ENCODE measurements at places on chromosomes 2 and 18.
A peak's percentile ranks its signal among the peaks of the same experiment; 100 is the strongest.

DNA sequence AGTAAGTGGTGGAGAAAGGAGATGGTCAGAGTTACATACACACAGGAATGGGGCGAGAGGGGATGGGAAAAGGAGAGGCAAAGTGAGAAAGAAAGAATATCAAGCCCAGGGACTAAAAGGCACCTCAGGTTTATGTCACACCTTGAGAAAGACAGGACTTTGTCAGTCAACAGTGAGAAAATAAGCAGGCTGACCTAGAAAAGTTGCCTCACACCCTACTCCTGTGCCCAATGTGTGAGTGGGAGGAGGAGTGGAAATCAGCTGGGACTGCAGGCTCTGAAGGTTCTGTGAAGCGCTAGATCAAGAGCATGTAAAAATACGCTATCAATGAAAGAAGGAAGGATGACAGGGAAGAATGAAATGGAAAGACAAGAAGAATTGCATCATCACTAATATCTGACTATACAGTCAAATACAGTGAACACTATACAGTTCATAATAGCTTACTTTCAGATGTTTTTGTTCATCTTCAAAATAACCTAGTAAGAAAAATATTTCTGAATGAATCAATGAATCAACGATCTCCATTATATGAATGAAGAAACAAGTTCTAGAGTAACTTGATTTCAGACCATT, 10.7 kb downstream of the VPS54 start:
- no peak for DNase-seq
- H3K4me1 ChIP-seq: no peaks in the 10 kb centered on the region
- no peak overlapping the region for H3K4me3 ChIP-seq
- no peaks in the 10 kb centered on the region for H3K36me3 ChIP-seq
- no peaks in the 10 kb centered on the region for H3K27me3 ChIP-seq

GRCh38 chr18:75248426-75249174, 38.0 kb downstream of the TSHZ1 start:
- no peak for DNase-seq
- no peaks in the 10 kb centered on the region for H3K36me3 ChIP-seq
- peak overlapping the region; percentile 50 for H3K27ac ChIP-seq
- H3K4me3 ChIP-seq: peak overlapping the region; percentile 56

DNA sequence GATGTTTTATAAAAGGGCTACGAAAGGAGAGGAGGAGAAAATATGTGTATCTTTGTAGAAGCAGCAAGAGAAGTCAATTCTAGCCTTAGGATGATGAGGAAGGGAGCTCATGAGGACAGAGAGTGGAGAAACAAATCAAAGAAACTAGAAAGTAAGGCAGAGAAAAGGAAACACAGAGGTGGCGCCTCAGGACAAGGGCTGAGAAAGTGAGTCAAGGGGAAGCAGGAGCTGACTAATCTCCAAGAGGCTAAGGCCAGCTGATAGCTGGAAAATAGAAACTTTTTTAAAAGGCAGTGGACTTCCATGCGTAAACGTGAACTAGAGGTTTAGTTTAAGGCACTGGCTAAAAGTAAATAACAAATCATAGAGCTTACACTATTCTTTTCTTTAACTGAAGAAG, 173.3 kb downstream of the ANKRD44 start:
- peaks cover 18% of the 10 kb centered on the region for H3K4me1 ChIP-seq
- peak; percentile 67 for DNase-seq
- no peaks in the 10 kb centered on the region for H3K36me3 ChIP-seq
- no peak overlapping the region for H3K27ac ChIP-seq

DNA sequence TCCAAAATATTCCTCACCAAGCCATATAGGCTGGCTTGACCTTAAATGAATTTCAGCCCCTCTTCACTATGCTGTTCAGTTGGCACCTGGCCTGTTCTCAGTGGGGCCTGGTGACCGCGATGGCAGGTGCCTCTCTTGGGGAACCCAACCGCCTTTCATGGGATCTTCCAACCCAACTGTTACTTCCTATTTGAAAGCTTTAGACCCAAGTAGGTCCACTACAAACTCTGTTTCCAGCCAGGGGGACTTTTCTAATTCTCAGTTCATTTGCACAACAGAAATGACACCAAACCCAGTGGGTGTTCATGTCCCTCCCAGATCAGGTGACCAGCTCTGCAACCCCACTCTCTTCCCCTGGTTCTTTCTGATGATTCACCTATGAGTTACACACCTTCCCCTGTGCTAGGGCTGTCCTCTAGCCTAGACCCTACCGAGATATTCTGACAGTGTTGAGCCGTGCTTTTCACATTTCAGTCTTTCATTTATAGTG, 35.6 kb upstream of the NDUFV2 start:
- no peak overlapping the region for H3K27ac ChIP-seq
- DNase-seq: no peak
- no peaks in the 10 kb centered on the region for H3K27me3 ChIP-seq
- H3K36me3 ChIP-seq: no peaks in the 10 kb centered on the region
- no peak overlapping the region for H3K4me3 ChIP-seq
- no peaks in the 10 kb centered on the region for H3K4me1 ChIP-seq

DNA sequence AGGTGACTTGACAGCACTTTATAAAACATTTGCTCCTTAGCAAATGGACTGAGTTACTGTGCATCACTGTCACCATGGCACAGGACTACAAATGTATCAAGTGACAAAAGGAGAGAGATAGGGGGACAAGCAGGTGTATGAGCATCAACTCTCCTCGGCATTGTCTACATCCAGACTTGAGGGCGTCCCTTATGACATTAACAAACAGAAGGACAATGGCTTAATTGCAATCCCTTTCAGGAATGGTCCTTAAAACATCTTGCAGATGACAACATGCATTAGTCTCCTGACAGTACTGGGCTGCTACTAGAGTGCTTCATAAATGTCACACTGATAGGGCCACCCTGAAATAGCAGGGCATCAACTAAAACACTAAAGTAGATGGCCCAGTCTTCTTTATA, 198.8 kb downstream of the PDE1A start:
- H3K36me3 ChIP-seq: no peaks in the 10 kb centered on the region
- H3K27ac ChIP-seq: no peak overlapping the region
- no peak for DNase-seq
- no peak overlapping the region for H3K4me3 ChIP-seq

DNA sequence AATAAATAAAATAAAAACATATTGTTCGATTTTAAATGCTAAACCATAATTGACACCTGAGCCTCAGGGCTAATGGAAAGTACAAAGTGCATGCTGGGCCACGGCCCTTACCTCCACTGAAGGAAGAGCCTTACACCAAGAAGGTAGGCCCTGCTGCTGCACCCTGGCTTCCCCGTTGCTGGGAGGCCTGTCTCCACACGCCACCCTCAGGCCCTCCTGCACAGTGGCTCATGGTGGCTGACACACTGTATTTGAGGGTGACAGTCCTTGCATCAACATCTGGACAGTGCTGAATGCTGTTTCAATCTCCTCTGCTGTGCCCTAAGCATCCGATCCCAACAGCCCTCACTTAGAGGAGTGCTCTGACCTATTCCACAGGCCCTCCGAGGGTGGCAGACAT, 39.3 kb upstream of the EDAR start:
- peaks cover 12% of the 10 kb centered on the region for H3K4me1 ChIP-seq
- no peaks in the 10 kb centered on the region for H3K36me3 ChIP-seq

DNA sequence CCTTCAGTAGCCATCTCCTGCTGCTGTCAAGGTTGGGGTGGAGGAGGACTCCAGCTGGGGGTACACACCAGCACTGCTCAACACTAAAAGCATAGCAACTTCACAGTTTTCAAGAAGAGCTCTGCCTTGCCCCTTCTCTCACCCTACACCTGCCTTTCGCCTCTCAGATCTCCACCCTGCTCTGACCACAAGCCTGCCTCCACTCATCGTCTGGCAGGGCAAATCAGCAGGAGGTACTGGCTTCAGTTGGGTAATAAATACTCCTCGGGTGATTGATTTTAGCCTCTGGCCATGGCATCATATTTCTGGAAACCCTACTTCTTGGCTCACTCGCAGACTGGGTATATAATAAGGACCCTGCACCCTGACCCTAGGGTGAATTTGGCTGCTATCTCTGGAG, 3.1 kb upstream of the PRKAG3 start:
- no peak overlapping the region for H3K27ac ChIP-seq
- H3K4me1 ChIP-seq: no peaks in the 10 kb centered on the region
- peaks cover 45% of the 10 kb centered on the region for H3K27me3 ChIP-seq
- DNase-seq: no peak
- H3K4me3 ChIP-seq: no peak overlapping the region

DNA sequence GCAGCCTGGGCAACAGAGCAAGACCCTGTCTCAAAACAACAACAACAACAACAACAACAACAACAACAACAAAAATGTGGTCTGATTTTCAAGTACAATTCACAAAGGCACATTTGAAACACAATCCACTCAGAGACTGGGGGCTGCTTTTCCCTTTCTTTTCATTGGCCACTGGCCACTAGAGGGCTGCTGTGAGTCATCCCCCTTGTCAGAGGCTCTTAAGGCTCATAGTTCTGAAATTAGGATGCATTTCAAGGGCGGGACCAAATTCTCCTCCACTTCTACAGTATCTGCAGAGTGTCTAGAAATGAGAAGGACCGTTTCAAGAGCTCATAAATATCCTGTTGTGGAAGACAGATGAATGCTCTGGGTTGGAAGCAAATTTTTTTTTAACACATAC, 285.4 kb downstream of the NRXN1 start:
- no peaks in the 10 kb centered on the region for H3K4me1 ChIP-seq
- H3K36me3 ChIP-seq: no peaks in the 10 kb centered on the region
- no peak overlapping the region for H3K4me3 ChIP-seq

- no peaks in the 10 kb centered on the region for H3K36me3 ChIP-seq
- H3K27ac ChIP-seq: no peak overlapping the region
- no peak for DNase-seq
Measured at GRCh38 chr18:77650799-77651385, 401.2 kb downstream of the GALR1 start.

- no peak overlapping the region for H3K4me3 ChIP-seq
- no peak overlapping the region for H3K27ac ChIP-seq
- H3K36me3 ChIP-seq: no peaks in the 10 kb centered on the region
- H3K27me3 ChIP-seq: no peaks in the 10 kb centered on the region
- H3K4me1 ChIP-seq: no peaks in the 10 kb centered on the region
Measured at GRCh38 chr2:6791682-6792081, 74.0 kb downstream of the CMPK2 start.

DNA sequence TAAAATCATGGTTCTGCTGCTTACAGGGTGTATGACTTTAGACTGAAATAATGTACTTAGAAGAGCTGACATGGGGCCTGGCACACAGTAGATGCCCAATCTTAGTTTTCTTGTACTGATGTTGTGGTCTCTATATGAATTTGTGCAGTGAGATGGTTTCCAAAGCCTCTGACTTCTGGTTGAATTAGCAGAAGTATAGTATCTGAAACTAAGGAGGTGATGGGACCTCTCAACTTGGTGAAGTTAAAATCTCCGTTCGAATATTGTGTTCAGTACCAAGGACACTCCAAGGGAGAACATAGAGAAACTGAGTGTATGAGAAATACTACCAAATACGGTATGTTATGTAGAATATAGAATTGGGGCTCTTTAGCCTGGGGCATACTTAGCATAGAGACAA, 120.9 kb downstream of the ANTXR1 start:
- DNase-seq: no peak
- H3K27ac ChIP-seq: no peak overlapping the region
- peaks cover 17% of the 10 kb centered on the region for H3K4me1 ChIP-seq
- no peaks in the 10 kb centered on the region for H3K27me3 ChIP-seq
- peaks cover 4% of the 10 kb centered on the region for H3K36me3 ChIP-seq

DNA sequence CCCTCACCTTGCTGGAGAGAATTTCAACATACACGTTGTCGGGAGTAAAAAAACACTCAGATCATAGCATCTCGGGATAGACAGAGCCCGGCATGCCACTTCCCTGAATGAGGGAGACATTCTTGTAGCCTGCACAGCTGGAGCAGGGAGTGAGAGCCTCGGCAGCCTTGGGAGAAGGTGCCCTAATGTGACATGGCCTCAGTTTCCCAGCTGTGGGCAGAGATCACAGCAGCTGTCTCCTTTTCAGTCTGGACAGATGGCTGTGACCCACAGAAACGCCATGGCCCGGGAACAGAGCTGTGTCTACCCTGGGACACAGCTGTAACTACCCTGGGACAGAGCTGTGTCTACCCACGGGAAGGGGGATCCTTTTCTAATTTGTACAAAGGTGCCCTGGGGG, 55.9 kb downstream of the HS1BP3 start:
- H3K27ac ChIP-seq: peak overlapping the region; percentile 80
- no peak overlapping the region for H3K4me3 ChIP-seq
- no peaks in the 10 kb centered on the region for H3K27me3 ChIP-seq

GRCh38 chr18:62420151-62420512, 95.0 kb downstream of the TNFRSF11A start:
- H3K4me3 ChIP-seq: no peak overlapping the region
- peak overlapping the region; percentile 43 for H3K27ac ChIP-seq
- peak; percentile 60 for DNase-seq
- peaks cover 14% of the 10 kb centered on the region for H3K4me1 ChIP-seq
- no peaks in the 10 kb centered on the region for H3K36me3 ChIP-seq

DNA sequence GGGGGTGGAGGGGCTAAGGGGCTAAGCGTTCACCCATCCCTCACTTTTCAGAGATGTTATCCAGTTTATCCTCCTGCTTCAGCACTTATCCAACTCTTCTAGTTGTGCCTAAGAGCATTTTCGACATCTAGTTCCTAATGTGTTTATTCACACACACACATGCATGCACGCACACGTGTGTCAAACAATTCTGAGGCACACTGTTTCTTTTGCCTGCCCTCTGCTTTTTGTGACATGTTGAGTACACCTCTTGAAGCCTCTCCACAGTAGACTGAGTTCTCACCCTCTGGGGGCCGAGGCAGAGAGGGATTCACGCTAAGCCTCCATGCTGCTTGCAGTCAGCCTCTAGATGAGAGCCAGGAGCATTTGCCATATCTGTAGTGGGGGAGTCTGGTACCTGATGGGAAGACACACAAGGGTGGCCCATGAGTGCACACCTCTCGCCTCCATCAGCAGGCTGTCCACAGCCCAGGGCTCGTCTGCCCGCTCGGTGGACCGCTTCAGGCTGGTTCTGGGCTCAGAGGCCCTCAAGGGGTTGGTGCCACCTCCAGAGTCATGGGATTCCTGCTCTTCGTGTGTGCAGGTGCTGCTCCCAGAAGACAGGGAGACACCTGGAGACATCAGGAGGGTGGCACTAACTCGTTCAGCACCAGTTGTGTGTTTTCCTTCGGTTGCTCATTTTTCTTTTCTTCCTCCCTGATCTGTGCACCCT, 11.9 kb downstream of the TWIST2 start:
- DNase-seq: no peak
- H3K36me3 ChIP-seq: no peaks in the 10 kb centered on the region
- H3K27me3 ChIP-seq: no peaks in the 10 kb centered on the region
- H3K4me3 ChIP-seq: no peak overlapping the region
- H3K4me1 ChIP-seq: peaks cover 17% of the 10 kb centered on the region
- no peak overlapping the region for H3K27ac ChIP-seq

Data from astrocyte (in vitro differentiated cells and primary cell).